Esophagus muscularis mucosa (tissue), 4 donors: ENCODE measurements at places on chromosomes 12 and 14. TPM values are rescaled to one million over a fixed set of nuclear protein-coding genes. Genes with fewer than 3 reads are reported as not detected.

PUS7L gene
- 8.7 TPM for total RNA-seq

NT5DC3 gene
- 275 TPM for total RNA-seq

PKP2 gene
- 1.3 TPM for total RNA-seq

KLRG1 gene
- 1.5 TPM for total RNA-seq

SLC17A8 gene
- total RNA-seq: not detected

PPP1R36 gene
- 0.83 TPM for total RNA-seq

P3H3 gene
- total RNA-seq: 16.4 TPM

GRCh38 chr12:94140556-94140955 lies 7.8 kb upstream of the PLXNC1 start:
- no peak for DNase-seq

DNA sequence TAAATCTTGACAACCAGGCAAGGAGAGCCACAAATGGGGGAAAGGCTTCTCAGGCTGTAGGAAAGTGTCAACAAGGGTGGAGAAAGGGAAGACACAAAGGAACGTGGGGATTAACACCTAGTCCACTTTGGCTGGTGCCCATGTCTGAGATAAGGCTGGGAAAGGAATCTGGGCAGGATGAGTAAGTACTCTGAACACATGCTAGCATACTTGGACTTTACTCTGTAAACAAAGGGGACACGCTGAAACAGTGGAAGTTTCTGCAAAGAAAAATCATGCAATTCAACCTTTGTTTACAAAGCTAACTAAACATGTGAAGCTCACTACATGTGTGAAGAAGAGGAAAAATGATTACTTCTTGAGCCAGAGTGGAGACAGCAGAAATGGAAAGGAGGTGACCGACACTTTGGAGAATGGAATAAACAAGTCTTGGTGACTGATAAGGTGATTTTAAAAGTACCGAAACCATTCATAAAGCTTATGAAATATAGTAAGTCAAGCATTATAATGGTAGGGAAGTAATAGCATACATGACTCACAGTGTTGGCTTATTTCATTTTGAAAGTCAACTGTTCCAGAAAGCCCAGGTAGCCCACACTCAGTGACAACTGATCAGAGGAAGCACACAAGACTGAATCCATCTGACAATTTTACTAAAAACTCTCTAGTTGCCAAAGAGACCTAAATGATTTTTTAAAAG lies 13.2 kb downstream of the CPNE8 start:
- no peak for DNase-seq

GRCh38 chr12:2248901-2249381 lies 196.2 kb downstream of the CACNA1C start:
- no peak for DNase-seq

- DNase-seq: no peak
These were observed 29.1 kb downstream of the APPL2 start for GRCh38 chr12:105206686-105207374.

- DNase-seq: no peak
These were observed 23.5 kb downstream of the CALCOCO1 start for GRCh38 chr12:53703756-53704155.

DNA sequence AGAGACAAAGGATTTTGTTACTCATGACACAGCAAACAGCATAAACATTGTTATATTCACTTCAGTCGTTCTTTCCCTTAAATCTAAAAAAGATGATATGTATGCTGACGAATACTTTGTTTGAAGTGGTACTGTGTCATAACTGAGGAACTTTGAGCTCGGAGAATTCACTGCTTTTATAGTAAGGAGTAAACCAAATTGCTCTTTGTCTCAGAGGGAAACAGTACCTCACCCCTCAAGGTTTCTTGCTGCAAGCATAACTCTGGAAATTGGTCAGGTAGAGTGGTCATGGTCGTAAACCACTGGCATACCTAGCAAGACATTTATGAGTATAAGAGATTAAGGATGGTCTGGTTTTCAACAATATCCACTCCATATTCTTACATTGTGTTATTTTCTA lies 160.2 kb upstream of the OR4E1 start:
- DNase-seq: no peak

- DNase-seq: no peak
These were observed 49.2 kb upstream of the GTF2A1 start for GRCh38 chr14:81269979-81270375.

DNA sequence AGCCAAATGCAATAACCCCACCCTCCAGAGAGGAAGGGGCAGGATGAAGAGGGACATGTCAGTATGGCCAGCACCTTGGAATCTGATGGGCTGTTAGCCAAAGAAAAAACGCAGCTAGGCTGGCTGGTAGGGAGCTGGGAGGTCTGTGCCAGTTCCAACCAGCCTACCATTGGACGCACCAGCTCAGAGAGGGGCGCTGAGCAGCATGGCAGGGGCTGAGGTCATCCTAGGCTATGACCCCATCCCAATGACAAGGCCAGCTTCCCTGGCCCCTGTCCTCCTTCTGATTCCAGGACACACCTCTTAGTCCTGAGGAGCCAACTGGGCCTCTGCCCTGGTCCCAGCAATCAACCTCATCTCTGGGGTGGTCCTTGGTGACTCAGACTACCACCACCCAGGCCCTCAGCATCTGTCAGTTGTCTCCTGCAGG lies 12.2 kb downstream of the ACTN1 start:
- no peak for DNase-seq

- no peak for DNase-seq
These were observed 48.8 kb downstream of the LRCOL1 start for GRCh38 chr12:132561427-132562156.

GRCh38 chr12:130768120-130768519 lies 52.0 kb upstream of the RIMBP2 start:
- no peak for DNase-seq

DNA sequence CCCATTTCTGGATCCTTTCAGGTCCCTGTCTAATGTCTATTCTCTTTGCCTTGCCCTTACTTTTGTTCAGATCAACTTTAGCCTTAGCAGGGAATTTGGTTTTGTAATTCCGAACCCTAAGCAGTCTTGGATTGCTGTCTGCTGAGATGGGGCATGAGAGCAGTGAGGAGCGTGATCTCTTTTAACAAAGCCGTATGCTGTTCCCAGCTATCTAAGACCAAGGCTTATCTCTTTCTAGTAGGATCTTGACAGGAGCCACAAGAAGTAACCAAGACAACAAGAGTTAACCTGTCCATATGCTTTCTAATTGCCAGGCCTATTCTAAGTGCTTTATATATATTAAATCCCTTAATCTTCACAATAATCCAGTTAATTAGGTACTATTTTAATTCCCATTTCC lies 4.5 kb upstream of the DHRS7 start:
- no peak for DNase-seq

- no peak for DNase-seq
These were observed 22.2 kb downstream of the FCF1 start for GRCh38 chr14:74735125-74735524.

- peak; percentile 60 for DNase-seq
These were observed 24.7 kb upstream of the NTF3 start for GRCh38 chr12:5407034-5407856.

GRCh38 chr14:96173636-96174475 lies 30.8 kb upstream of the BDKRB2 start:
- DNase-seq: no peak

- no peak for DNase-seq
These were observed 36.6 kb downstream of the ETV6 start for GRCh38 chr12:11686120-11686519.

DNA sequence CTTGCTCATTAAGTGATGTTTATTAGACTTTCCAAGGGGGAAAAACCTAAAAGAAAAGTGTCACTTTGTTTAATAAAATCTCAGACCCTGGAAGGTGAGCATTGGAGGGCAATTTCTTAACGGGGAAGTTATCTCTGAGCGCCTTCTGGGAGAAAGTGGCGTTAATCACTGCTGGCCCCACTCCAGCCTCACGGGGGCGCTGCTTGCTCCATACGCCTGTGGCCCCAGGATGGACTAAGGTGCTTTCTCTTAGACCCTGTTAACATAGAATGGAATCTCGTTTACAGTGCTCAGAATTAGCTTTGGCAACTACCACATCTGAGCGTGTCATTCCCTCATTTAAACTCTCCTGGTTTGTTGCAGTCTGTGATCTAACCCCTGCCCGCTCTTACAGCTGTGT lies 16.4 kb upstream of the PRIMA1 start:
- DNase-seq: no peak

DNA sequence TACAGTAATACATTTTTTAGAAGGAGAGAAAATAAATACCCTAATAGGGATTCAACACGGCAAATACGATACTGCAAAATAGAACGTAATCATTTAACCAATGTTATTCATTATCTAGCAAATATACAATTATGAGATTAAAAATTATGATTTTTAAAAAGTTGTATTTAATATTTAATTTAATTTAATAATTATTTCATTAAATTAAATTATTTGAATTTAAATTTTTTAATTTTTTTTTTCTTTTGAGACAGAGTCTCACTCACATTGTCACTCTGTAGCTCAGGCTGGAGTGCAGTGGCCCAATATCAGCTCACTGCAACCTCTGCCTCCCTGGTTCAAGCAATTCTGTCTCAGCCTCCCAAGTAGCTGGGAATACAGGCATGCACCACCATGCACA lies 42.0 kb downstream of the GXYLT1 start:
- DNase-seq: no peak

- DNase-seq: no peak
These were observed 27.1 kb downstream of the ALDH1L2 start for GRCh38 chr12:105057174-105057573.

DNA sequence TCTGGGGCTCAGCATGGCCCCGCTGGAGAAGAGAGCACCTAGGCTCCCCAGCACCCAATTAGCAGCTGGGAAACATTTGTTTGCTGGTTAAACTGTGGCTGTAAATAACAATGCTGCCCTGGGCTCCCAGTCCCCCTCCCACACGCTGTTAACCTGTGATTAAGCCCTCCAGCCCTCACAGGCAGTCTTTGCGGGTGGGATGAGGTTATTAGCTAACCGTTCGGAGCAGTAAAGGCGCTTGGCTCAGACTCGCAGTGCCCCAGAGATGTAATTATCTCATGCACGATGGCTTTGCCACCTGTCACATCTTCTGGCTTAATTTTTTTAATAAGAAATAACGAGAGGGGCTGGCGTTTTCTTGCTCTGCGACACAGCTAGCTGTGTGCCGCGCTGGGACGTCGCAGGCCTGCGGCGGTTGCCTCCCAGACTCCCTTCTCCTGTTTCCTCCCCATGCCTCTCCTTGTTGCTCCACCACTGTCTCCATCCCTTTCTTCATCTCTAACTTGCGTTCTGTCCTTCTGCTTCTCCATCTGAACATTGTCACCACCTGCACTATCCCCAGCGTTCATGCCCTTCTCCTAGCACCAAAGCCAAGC lies 239.2 kb upstream of the FKBP4 start:
- DNase-seq: no peak

- no peak for DNase-seq
These were observed 80.0 kb downstream of the IFNG-AS1 start for GRCh38 chr12:68069275-68069674.

DNA sequence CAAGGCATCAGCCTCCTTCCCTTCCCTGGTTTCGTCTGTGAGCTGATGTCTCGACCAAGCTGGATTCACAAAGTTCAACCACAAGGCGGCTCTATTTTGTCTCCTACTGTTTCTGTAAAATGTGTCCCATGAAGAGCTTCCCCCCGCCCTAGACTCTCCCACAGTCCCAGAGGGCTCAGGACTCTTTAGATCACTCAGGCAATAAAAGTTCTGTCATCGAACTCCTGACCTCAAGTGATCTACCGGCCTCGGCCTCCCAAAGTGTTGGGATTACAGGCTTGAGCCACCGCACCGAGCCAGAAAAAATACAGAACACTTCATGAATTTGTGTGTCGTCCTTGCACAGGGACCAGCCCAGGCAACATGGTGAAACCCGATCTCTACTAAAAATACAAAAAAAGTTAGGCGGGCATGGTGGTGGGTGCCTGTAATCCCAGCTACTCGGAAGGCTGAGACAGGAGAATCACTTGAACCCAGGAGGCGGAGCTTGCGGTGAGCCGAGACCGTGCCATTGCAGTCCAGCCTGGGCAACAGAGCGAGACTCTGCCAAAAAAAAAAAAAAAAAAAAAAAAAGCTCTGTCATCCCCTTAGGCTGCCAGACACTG lies 149.4 kb downstream of the BCL11B start:
- peak; percentile 47 for DNase-seq

- DNase-seq: no peak
These were observed 645 bp downstream of the FOXA1 start for GRCh38 chr14:37594238-37594970.

- DNase-seq: peak; percentile 24
These were observed 7.0 kb downstream of the NIN start for GRCh38 chr14:50823762-50824636.

GRCh38 chr14:20412411-20412810 lies 890 bp downstream of the TEP1 start:
- DNase-seq: no peak

- no peak for DNase-seq
These were observed 677.2 kb downstream of the AACS start for GRCh38 chr12:125742413-125742812.

GRCh38 chr12:117228239-117228638 lies 38.0 kb upstream of the FBXO21 start:
- DNase-seq: no peak

GRCh38 chr12:52147367-52147963 lies 44.3 kb downstream of the KRT80 start:
- DNase-seq: peak; percentile 96

- DNase-seq: no peak
These were observed 63.1 kb downstream of the B4GALNT3 start for GRCh38 chr12:522692-523378.

DNA sequence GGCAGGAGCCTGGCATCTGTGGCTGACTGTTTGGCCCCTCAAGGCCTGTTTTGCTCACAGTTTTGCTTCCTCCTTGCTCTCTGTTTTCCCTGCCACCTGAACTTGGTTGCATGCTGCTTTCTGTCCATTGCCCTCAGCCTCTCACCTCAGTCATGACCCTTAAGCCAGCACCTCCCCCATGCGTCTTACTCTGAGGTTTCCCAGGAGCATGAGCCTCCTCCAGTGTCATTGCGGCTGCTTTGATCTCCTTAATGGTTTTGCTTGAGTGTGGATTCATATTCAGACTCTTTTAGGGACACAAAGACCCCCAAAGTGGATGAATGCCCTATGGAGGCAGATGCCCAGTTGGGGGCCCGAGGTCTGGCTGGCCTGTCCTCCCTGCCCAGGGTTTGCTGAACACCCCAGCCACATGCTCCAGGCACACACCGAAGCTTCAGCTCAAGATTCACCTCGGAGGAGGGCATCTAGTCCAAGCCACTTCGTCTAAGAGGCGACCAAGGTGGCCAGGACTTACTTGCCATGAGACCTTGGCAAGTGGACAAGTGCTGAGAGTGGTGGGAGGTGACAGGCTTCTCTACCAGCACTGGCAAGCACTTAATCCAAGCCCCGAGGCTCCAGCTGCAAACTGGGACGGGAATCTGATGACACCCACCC lies 95.4 kb upstream of the DIO3 start:
- no peak for DNase-seq
